ENCODE measurements at places on chromosomes 12 and 14. TPM values are rescaled to one million over a fixed set of nuclear protein-coding genes. Genes with fewer than 3 reads are reported as not detected.

The TROAP gene
- polyA plus RNA-seq: 14.0 TPM

The PLEKHD1 gene
- polyA plus RNA-seq: 0.06 TPM

The FGD4 gene
- polyA plus RNA-seq: 3.7 TPM

The PRH2 gene
- polyA plus RNA-seq: not detected

The KRT80 gene
- polyA plus RNA-seq: 53.9 TPM

The HOXC4 gene
- 3.3 TPM for polyA plus RNA-seq

The SLC10A1 gene
- polyA plus RNA-seq: not detected

The NUP37 gene
- 7.3 TPM for polyA plus RNA-seq
